ENCODE measurements at places on chromosomes 1 and 21.

GRCh38 chr1:193694741-193695140, 508.3 kb upstream of the B3GALT2 start:
- no peak for DNase-seq

DNA sequence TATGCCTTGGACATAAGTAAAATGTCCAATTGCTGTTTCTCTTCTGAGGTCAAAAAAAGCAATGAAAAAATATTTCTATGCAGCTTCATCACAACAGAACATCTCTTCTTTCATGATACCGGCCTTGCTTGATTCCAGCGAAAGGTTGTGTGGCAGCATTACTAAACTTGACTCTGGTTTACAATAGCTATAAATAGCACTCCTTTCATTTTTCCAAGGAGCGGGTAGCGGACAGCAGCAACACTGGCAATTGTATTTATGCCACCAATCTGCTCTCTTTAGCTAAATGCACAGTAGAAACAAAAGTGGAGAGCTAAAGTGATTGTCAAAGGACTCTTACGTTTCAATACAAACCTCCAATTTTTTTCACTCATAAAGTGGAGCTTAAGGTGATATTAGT, 7.5 kb upstream of the DAB1 start:
- no peak for DNase-seq

DNA sequence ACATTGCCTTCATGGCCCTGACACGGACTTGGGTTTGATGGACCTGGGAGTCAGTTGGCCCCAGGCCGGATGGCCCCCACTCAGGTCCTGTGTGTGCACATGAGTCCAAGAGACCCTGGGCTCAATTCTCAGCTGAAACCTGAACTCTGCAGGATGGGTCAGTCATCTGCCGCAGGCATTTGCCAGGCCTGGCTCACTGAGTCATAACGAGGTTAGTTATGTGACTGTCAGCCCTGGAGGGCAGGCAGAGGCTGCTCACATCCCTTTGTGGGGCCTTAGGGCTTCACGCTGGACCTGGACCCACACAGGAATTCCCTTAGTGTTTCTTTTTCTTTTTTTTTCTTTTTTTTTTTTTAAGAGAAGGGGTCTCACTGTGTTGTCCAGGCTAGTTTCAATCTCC, 46.5 kb downstream of the PSMG1 start:
- DNase-seq: no peak

DNA sequence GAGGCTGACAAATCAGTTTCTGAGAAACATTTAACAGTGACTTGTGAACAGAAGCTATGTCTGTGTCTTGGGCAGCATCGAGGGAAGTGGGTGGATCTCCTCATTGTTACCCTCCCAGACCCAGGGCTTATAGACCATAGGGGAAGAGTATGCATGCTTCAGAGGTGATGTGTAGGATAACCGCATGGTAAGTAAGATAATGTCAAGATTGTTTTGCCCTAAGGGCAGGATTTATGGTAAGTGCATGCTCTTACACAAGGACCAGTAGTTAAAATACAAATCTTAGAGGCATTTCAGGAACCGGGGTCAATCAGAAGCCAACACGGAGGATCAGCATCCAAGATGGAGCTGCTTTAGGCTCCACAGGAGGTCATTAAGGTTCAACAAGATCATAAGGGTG, 7.7 kb upstream of the PRMT2 start:
- DNase-seq: no peak

Data from lung microvascular endothelial cell (primary cell).